Activated T-cell treated with anti-CD3 and anti-CD28 coated beads, Interleukin-2, amount 50 U/mL, for 1 hour (primary cell): ENCODE measurements at places on chromosomes 1 and 21.

GRCh38 chr1:36497207-36497606, 14.5 kb upstream of the CSF3R start:
- DNase-seq = no peak

DNA sequence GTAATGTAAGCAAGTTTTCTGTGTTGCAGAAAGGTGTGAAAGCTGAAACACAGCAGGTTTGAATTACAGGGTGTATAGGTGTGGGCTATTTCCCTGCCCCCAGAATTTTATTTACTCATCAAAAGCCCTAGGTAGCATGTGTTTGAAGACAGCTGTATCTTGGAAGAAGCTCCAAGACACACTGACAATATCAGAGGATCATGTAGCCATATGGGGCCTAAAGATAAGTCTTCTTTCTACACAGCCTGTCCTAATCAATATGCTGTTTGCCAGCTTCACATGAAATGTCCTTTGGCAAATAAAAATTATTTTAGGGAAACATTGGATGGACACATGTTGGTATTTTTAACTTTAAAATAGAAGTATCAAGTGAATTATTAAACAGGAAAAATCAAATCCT, 17.5 kb upstream of the SUCO start:
- DNase-seq = no peak

GRCh38 chr1:50968158-50968820, 1.8 kb upstream of the CDKN2C start:
- peak; percentile 85 for DNase-seq

GRCh38 chr1:155950829-155951228, 9.4 kb downstream of the RXFP4 start:
- no peak for DNase-seq

DNA sequence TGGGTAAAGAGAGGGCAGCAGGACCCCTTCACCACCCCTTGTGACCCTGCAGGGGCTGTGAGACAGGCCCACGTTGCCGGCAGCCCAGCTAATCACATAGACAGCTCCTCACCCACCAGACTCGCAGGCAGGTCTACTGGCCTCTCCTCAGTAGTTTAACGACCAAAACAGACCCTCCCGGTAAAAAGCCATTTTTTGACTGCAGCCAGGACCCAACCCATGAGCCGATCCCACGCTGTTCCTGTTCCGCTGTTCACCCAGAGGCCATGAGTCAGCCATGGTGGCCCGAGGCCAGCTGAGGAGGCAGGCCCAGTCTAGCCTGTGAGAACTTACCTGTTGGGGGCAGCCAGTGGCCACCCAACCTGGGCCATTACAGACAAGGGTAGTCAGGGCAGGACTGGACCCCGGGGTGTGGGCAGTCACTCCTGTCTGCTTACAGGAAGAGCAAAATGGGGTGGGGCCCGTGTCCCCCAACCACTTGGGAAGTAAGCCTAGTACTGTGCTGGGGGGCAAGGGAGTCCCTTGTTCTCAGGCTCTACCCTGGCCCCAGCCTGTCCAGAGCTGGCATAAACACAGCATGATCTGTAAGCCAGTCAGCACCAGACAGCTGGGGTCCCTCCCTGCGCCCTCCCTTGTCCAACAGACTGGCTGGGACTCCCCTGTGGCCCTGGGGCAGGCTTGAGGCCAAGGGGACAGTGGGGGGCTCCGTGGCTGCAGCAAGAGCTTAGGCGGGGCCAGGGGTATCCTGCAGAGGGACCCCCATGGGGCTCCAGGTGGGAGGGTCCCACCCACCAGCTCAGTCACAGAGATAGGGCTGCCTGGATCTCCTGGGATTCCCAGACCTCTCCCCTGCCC, 61.9 kb downstream of the WNT9A start:
- DNase-seq = peak; percentile 30

DNA sequence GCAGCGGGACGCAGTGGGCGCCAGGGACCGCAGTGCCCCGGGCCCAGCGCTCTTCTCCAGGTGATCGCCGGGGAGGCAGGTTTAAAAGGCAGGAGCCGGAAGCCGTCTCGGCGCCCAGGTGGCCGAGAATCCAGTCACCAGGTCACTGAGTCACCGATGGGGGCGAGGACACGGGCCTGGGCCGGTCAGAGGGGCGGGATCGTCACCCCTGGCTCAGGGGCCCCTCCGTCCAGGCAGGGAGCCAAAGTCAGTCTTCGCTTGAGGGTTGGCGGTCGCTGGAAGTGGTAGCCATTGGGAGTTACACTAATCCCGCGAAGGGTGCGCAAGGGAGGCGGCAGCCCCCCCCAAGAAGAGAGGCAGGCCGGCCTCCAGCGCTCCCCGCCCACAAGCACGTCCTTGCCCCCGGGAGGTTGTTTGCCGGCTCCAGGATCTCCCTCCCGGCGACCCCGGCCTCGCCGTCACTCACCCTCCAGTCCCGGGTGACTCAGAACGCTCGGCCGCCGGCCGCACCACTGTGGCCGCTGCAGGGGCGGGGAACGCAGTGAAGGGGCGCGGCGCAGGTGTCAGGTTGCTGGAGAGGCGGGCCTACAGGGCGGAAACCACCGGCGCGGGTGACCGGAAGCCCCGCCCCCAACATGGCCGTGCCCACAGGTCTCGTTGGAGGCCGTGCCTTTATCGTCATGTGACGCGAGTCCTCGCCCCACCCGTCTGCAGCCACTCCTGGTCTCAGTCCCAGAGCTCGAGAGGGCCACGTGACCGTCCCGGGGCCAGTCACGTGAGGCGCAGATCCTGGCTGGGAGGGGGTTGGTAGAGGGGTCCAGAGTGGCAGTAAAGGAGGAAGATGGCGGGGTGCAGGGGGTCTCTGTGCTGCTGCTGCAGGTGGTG, at the start of the genes CLCN6 and MTHFR:
Gene CLCN6 (plus strand): TSS at position 770 of the 885 bp plus-strand sequence. CDS start 72 bp downstream, at position 842.
Gene MTHFR (minus strand): TSS at position 543 of the 885 bp plus-strand sequence. CDS start 2,848 bp downstream, outside the sequence.
- DNase-seq = peak; percentile 97

- no peak for DNase-seq
These were observed 214.5 kb downstream of the VAV3 start for GRCh38 chr1:107750364-107750959.

DNA sequence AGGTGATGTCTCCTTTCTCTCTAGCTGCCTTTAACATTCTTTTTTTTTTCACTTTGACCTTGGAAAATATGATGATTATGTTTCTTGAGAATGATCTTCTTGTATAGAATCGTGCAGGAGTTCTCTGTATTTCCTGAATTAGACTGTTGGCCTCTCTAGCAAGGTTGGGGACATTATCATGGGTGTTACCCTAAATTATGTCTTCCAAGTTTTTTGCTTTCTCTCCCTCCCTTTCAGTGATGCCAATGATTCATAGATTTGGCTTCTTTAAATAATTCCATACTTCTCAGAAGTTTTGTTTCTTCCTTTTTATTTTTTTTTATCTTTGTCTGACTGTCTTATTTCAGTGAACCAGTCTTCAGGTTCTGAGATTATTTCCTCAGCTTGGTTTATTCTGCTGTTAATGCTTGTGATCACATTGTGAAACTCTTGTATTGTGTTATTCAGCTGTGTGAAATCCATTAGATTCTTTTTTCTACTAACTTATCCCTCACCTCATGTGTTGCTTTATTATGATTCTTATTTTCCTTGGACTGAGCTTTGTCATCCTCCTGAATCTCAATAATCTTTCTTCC, 268.4 kb upstream of the NRIP1 start:
- no peak for DNase-seq

DNA sequence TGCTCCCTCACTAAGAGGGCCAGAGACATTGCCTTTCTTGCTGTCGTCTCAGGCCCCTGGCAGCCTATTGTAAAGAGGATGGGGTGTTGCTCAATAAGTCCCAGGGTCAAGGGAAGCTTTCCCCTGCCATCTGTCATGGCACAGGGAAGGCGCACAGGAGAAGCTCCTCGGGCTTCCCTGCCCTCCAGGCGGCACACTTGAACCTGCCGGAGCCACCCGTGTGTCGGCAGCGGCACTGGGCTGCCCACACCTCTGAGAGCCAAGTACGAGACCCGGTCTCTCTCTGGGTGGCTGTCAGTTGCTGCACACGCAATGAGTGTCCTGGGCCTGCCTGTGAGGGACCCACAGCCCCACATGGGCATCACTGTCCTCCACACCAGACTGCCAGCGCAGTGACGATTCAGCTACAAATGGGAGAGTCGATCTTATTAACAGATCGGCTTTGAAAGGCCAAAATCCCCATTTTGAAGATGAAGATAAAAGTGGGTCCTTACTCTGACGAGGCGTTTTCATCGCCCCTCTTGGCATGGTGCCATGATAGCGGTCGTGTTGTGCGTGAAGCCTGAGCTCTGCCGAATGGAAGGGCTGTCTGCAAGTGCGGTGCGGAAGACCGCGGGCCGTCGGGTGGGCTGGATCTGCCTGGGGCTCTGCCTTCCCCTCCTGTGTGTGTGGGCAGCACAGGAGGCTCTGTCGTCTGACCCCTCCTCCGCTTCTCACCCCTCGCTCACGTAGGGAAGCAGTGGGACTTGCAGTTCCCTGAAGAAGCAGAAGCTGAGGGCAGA, 29.2 kb upstream of the PDXK start:
- no peak for DNase-seq

- no peak for DNase-seq
These were observed 7.1 kb upstream of the AKNAD1 start for GRCh38 chr1:108863984-108864383.

DNA sequence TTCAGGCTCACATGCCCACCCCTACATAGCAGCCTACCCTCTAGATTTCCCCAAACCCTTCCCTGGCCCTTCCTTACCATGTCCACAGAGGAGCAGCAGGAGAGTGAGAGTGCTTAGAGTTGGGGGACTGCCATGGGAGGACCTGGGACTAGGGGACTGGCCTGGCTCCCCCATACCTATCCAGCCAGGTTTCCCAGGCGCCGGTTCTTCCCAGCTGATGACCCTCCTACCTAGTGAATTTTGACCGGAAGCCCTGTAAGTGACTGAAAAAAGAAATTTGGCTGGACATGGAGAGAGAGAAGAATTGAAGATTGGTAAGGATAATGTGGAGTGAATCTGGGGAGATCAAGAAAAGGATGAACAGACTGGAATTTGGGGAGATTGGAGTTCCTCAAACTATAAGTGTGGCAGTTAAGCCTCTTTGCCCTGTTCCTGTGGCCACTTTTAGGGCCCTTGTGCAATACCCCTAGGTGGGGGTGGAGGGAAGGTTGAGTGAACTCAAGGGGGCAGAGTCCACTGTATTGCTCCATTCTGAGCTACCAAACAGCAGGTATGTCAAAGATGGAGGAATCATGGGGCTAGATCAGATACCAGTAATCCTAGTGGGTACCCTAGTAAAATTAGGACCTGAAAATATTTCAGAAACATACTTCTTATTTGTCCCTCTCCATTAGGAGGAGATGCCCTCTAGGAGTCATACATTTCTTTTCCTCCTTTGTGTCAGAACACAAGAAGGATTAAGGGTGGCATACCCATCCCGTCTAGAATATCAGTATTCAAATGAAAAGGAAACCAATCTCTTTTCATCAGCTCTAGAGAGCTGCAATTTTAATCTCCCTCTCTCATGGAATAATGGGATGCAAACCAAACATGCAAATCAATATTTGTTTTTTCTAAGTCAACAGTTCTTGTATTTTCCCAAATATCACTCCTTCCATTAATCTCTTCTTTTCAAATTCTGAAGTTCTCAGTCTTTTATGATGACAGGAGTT, 1.2 kb downstream of the HJV start:
- DNase-seq = no peak

DNA sequence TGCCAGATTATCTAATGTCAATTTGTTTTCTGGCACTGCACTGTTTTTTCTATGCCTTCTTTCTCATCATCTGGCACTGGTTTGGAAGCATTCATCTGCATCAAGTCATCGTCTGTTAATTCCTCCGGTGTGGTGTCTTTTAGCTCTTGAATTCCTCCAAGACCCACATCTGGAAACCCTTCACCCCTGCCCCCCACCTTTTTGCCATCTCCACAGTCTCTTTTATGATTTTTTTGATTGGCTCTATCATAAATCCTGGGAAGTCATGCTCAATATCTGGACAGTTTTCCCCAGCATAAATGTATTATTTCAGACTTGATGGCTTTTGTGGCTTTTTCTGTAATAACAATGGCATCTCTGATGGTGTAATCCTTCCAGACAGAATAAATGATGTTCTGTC, 10.4 kb upstream of the KCNK1 start:
- no peak for DNase-seq

- no peak for DNase-seq
These were observed 32.9 kb upstream of the DIPK1A start for GRCh38 chr1:92994105-92994712.

DNA sequence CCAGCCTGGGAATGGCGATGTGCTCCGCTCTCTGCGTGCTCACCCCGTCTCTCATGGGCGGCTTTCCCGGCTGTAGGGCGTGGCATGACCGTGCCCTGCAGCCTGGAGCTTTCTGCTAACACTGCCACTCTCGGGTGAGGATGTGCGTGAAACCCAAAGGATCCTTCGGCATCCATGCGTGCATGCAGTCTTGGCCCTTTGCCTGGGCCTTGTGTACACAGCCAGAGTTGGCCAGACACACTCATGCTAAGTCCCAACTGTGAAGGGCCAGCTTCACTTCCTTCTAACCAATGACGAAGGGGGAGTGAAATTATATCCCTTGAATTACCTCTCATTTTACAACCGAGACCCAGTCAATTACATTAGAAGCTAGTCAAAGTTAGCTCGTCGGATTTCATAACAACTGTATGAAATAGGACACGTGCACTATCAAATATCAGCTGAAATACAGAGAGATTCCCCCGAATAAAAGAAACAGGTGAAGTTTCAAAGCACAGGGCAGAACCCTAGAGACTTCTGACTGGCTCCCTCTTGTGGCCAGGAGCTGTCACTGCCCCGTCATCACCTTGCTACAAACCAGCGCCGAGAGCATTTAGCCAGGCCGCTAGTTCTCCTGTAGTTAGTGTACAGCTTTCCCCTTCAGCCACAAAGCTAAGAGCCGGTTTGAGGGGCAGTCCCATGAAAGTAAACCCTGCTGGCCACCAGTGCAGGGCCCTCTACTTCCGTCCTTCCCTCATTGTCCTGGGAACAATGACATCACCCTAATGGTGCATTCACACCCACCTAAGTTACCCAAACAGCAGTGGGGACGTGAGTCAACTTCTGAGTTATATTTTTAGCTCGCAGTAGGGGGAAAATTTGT, 63.4 kb upstream of the COA6 start:
- peak; percentile 67 for DNase-seq

- DNase-seq = no peak
These were observed 110.8 kb upstream of the KAZN start for GRCh38 chr1:14487671-14488070.

DNA sequence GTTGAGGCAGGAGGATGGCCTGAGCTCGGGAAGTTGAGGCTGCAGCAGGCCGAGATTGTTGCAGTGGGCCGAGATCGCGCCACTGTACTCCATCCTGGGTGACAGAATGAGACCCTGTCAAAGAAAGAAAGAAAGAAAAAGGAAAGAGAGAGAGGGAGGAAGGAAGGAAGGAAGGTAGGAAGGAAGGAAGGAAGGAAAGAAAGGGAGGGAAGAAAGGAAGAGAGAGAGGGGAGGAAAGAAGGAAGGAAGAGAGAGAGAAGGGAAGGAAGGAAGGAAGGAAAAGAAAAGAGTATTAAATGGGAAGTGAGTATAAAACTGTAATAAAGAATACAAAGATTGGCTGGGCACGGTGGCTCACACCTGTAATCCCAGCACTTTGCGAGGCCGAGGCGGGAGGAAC, 18.4 kb upstream of the ABL2 start:
- DNase-seq = no peak

GRCh38 chr1:229645324-229645993, 19.4 kb downstream of the URB2 start:
- DNase-seq = no peak

- DNase-seq = no peak
These were observed 80.3 kb downstream of the RGL1 start for GRCh38 chr1:183885142-183885735.

DNA sequence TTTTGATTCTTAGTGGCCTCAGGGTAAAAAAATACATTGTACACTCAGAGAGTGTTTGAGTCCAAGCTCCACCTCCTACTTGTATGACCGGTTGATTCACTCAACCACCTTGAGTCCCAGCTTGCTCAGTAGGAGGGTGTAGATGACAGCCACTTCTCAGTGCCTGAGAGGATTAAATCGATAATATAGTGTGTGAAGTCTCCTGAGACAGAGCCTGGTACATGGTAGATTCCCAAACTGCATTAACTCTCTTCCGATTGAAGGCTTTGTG, 38.4 kb downstream of the NCMAP start:
- no peak for DNase-seq
